Thoracic aorta (tissue), 2 donors: ENCODE measurements at places on chromosomes 3 and 15.

DNA sequence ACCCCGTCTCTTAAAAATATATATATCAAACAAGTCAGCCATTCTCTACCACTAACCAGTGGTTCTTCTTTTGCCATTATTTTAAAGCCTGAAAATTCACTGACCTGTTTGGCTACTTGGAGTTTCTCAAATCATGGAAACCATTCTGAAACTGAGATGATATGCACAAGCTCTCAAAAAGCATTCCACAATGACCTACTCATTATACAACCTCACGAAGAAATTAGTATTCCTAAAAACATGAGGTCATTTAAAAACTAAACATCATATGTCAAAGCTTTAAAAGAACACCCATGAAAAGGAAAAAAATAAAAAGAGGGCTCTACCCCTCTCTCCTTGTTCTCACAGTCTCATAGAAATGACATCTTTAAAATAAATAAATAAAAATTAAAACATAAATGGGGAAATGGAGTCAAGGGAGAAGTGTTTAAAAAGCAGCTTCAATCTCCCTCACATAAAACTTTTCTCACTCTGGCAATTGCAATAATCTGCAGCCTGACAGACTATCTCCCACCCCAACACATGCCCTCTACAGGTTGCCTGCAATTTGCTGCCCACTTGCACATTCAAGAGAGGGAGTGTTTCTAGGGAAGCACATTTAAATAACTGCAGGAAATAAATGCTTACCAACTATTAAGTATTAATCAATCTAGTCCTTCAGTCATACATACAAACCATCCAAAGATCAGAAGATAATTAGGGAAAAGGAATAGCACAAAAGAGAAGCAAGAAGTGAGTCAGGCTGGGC lies 73.3 kb downstream of the TRANK1 start:
- no peak for DNase-seq

- DNase-seq = no peak
Measured at GRCh38 chr3:72101494-72101893, 316.5 kb upstream of the PROK2 start.

GRCh38 chr3:187802928-187803259 lies 57.6 kb upstream of the BCL6 start:
- no peak for DNase-seq

DNA sequence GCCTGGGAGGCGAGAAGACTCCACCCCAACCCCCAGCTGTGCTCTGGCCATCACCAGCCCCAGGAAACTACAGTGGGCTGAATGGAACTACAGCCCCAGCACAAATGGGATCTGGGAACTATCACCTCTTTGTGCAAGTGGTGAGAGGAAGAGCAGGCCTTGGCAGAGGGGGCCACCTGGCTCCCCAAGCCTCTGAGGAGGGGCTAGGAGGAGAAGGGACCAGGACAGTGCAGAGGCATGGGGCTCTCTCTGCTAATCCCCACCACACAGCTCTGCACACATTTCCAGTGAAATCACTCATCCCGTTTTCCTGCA lies 31.6 kb downstream of the KY start:
- DNase-seq = no peak

DNA sequence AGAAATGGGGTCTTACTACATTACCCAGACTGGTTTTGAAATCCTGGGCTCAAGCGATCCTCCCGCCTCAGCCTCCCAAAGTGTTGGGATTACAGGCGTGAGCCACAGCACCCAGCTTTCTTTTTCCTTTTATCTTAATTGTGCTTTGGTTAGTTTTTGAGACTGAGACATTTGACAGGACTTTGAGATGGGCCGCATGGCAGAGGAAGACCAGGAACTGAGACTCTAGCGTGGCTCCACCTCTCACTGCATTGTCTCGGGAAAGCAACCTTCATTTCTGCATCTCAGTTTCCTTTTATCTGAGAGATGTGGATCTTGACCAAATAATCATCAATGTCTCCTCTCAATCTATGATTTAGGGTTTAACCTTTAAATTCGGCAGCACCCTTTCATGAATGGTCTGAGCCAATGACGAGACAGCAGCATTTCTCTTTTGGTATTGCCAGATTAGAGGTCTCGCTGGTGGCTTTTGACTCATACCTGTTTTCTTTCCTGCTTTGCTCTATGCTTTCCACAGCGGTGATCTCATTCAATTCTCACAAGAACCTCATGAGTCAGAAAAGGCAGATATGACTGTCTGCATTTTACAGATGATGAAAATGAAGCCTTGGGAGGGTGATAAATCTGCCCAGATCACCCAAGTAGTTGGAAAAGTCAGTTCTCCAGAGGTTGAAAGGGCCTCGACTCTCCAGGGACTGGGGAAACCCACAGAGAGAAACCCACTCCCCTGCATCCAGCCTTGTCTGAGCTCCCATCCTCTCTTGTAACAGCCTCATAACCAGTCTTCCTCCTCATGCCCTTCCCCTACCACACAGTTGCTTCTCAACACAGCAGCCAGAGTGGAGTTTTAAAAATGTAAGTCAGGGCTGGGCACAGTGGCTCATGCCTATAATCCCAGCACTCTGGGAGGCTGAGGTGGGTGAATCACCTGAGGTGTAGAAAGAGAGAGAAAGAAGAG lies 84.8 kb upstream of the FOXB1 start:
- no peak for DNase-seq

- no peak for DNase-seq
Measured at GRCh38 chr15:79352206-79352605, 41.3 kb downstream of the TMED3 start.

DNA sequence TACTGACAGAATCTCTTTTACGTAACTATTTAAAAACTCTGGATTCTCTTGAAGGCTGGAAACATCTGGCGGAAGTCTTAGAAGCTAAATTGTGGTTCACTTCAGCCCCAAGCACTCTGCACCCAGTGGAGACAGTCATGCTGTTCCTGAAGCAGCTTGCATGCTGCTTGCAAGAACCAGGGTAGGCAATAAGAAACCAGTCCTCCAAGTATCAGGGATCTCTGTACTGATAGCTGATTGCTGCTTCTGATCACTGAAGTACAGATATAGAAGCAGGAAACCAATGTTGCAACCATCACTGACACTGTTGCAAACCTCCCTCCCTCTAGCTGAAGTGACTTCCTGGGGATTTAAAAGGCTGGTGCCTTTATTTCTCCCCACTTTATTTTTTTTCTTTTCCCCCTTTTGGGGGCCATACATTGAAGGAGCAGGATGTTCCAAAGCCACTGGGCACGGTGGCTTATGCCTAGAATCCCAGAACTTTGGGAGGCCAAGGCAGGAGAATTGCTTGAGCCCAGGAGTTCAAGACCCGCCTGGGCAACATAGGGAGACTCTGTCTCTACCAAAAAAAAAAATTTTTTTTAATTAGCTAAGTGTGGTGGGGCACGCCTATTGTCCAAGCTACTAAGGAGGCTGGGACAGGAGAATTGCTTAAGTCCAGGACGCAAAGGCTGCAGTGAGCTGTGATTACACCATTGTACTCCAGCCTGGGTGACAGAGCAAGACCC lies 15.3 kb downstream of the SPCS1 start:
- no peak for DNase-seq

DNA sequence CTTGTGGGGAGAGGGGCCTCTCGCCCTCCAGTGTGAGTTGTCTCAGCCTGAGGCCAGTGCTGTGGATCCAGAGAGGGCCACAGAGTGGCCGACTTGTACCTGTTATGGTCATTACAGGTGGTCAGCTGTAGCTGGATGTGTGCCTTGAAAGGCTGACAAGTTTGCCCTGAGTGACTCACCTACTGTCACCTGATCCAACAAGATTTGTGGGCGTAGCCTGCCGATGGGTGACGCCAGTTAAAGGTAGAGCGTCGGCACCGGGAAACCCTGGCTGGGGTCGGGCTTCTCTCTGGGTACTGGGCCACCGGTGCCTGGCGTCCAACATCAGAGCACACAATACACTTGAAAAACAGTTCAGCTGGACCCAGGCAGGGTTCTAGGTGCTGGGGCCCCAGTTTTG lies 2.8 kb upstream of the ISG20 start:
- DNase-seq = no peak

GRCh38 chr3:6250167-6250566 lies 610.7 kb upstream of the GRM7 start:
- no peak for DNase-seq

DNA sequence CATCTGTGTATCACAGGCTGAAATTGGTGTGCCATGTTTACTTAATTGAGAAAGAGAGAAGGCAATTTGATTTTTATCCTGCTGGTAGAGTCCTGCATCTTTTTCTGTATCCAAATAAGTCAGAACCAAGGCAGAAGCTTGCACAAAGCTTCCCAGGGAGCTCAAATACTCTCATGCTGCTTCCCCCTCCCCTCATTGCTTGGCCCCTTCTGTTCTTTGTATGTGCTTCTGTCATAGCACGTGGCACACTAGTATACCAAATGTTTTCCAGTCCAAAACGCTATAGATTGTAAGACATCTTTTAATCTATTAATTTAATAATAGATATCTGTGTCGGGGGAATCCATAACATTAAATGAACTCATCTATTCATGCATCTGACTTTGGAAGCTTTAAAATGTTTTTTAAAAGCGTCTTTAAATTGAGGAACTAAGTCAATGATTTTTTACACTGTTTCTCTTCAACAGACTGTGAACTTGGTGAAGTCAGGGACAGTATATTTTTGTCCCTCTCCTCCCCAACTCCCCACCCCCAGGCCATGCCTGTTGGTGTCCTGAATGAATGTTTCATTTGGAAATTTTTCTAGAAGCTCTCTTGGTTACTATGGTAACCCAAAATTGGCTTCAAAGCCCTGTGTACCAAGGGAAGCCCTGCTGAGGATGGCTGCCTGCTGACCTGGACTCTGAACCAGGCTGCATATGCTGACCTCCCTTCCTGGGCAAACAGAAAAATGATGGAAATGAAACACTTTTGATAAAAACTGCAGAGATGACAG lies 26.2 kb upstream of the SLC35G2 start:
- no peak for DNase-seq

DNA sequence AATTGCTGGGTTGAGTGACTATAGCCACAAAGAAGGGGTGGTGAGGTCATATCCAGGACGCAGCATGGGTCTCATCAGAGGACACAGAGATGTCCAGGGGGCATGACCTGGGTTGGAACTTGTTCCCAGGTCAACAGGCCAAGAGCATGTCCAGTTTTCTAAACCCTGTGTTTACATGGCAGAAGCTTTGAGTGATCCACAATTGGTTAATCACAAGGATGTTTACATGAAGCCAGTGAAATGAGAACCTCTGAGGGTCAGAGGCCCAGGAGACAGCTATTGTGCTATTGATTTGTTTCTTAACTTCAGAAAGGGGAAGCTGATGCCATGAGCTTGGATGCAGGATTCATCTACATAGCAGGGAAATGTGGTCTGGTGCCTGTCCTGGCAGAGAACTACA lies 42.2 kb upstream of the TOPBP1 start:
- DNase-seq = no peak

DNA sequence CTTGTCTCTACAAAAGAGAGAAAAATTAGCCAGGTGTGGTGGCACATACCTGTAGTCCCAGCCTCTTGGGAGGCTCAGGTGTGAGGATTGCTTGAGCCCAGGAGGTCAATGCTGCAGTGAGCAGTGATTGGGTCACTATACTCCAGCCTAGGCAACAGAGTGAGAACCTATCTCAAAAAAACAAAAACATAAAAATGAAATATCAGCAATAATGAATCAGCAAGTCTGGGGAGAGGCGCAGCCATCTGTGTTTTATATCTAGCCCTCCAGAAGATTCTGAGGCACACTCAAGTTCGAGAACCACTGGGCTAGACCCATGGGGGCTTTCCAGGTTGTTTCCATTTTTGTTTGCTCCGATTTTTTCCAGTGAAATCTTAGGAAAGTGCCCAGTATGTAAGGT lies 88.1 kb upstream of the BCL6 start:
- no peak for DNase-seq

GRCh38 chr15:59896663-59897074 lies 107.4 kb upstream of the FOXB1 start:
- no peak for DNase-seq

- DNase-seq = no peak
Measured at GRCh38 chr3:188001093-188001492, 152.9 kb upstream of the LPP start.
